Urinary bladder (tissue), 4 donors: ENCODE measurements at places on chromosomes 16 and 17. TPM values are rescaled to one million over a fixed set of nuclear protein-coding genes. Genes with fewer than 3 reads are reported as not detected.

- DNase-seq: no peak
Measured at GRCh38 chr17:49699966-49700575, 7.7 kb downstream of the SLC35B1 start.

- no peak for DNase-seq
Measured at GRCh38 chr16:68257251-68257905, 6.9 kb upstream of the SLC7A6 start.

DNA sequence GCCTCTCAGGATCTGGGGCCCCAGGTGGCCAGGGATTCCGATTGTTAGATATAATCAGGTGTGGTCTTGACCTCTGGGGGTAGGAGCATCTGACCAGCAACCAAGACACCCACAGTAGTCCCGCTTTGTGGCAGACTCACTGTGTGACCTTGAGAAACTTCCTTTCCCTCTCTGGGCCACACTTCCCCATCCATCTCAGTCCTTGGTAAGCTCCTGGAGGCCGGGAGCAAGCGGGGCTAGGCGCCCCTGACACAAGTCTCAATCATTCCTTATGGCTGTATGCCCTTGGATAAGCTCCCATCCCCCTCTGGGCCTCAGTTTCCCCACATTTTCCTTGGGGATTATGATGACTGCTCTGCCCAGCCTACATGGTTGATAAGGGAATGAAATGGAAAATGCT is 21.3 kb downstream of the CPNE2 start:
- no peak for DNase-seq

The PDP2 gene
- 5.0 TPM for polyA plus RNA-seq

DNA sequence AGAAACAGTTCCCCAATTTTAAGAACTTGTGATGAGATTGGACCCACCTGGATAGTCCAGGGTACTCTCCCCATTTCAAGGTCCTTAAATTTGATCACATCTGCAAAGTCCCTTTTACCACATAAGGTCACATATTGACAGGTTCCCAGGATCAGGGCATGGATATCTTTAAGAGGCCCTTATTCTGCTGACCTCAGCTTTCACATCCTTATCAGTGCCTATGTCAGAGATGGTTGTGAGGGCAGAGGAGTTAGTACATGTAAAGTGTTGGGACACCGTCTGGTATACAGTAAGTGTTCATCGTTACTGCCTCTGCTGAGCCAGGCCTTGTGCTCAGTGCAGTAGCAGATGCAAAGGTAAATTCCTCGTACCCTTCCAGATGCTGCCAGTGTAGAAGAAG is 375.4 kb upstream of the ASIC2 start:
- no peak for DNase-seq

The DOK4 gene
- 21.3 TPM for polyA plus RNA-seq

DNA sequence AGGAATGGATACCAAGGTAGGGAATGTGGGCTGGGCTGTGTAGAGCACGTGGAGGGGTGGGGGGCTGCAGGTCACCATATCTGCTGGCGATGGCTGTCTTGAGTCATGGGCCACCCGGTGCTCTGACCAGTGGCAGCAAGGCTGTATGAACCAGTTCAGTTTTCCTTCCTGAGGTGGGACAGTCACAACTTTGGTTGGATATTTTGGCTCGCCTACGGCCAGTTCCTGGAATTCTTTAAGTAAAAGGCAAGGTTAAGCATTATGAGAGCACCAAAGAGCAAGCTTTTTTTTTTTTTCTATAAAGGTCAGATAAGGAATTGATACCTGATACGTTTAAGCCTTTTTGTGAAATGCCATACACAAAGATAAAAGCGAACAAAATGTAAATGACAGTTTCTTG is 81.9 kb downstream of the USP22 start:
- DNase-seq: no peak

DNA sequence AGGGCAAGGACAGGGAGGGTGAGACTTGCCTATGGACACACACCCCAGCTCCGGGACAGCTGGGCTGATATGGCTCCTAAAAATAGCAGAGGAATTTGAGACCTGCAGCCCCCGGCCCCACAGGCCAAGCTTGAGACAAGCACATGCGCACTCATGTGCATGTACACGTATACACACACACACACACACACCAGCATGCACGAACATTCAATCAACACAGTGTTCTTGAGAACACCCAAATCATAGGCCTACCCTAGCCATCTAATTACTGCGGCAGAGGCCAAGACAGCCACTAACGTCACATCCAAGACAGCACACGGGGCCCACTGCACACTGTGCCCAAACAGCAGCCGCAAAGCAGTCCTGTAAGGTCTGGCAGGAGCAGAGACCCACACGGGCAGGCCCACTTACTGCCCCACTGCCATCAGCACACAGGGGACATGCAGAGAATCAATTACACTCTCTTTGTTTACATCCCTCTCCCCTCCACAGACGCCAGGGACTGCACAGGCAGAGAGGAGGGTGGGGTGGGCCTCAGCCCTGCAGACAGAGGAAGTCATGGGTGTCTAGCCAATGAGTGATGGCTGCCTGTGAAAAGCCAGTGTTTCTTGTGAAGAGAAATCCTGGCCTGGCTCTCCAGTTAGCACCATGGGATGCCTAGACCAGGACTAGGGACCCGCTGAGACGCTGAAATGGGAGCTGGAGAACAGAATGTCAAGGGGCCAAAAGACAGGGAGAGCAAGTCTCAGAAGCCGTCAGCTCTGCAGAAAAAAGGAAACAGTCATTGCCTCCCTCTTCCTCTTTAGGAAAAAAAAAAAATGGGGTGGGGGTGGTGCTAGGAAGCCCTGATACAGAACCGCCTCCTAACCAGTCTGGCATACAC is 39.3 kb downstream of the MYO18A start:
- no peak for DNase-seq

DNA sequence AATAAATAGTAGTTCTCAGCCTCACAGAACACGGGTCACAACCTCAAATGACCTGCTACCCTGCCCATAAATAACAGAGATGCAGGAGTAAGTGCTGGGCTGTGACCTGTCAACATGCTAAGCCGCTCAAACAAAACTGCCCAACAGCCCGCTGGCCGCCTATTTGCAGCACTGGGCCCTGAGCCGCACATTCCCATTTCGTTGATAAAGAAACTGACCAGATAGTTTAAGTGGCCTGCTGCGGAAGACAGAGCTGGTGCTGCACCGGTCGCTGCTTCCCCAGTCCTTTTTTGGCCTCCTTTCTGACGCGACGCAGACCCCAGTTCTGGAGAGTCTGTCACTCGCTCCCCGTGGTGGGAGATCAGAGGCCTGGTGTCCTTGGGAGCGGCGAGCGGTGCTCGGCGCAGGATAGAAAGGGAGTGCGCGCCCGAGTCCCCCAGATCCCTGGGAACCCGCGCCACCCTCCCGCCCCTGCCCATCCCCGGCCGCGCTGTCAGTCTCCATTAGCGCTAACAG is 349 bp upstream of the SLC6A2 start:
- DNase-seq: no peak

GRCh38 chr16:23465179-23465578 is 12.2 kb upstream of the COG7 start:
- no peak for DNase-seq

GRCh38 chr17:79960788-79961522 is 74.7 kb downstream of the TBC1D16 start:
- DNase-seq: no peak

GRCh38 chr16:35306915-35307314 is 1847.5 kb downstream of the TP53TG3F start:
- DNase-seq: no peak

The CD300LB gene
- polyA plus RNA-seq: 0.46 TPM

- DNase-seq: no peak
Measured at GRCh38 chr16:8951447-8952280, 12.0 kb downstream of the USP7 start.

DNA sequence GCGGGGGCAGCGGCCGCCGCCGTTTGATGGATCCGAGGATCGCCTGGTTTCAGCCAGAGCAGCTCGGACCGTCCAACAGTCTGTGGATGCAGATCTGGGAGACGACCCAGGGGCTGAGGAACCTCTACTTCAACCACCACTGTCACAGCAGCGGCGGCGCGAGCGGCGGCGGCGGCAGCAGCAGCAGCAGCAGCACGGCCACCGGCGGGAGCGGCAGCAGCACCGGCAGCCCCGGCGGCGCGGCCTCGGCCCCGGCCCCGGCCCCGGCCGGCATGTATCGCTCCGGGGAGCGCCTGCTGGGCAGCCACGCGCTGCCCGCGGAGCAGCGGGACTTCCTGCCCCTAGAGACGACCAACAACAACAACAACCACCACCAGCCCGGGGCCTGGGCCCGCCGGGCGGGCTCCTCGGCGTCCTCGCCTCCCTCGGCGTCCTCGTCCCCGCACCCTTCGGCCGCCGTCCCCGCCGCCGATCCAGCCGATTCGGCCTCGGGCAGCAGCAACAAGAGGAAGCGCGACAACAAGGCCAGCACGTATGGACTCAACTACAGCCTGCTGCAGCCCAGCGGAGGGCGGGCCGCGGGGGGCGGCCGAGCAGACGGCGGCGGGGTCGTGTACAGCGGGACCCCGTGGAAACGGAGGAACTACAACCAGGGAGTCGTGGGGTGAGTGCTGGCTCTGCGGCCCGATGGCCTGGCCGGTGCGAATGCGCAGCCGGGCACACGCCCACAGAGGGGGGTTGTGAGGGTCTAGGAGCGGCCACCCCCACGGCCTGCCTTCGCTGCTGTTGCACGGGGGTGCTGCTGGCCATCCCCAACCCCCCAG is 702 bp downstream of the TENT4B start:
- DNase-seq: no peak

The HOXB13 gene
- polyA plus RNA-seq: 1.5 TPM

DNA sequence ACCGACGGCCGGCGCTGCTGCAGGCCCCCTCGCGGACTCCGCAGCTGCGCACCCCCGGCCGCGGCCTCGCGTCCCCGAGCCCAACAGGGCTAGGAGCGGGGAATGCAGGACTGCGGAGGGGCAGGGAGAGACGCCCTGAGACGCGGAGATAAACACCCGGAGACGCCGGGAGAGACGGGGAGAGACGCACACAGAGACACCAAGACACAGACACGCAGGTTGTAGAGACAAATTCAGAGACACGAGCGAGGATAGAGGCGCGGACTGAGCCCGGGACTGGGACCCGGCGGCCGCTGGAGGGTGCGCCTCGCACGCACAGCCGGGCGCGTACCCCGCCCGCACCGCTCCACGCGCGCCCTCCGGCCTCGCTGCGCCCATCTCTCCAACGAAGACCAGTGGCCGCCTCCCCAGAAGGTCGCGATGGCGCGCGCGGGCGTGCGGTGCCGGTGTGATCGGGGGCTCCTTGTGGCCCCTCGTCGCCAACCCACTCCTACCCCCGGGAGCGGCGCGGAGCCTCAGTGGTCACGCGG is 902 bp downstream of the STAC2 start:
- no peak for DNase-seq

DNA sequence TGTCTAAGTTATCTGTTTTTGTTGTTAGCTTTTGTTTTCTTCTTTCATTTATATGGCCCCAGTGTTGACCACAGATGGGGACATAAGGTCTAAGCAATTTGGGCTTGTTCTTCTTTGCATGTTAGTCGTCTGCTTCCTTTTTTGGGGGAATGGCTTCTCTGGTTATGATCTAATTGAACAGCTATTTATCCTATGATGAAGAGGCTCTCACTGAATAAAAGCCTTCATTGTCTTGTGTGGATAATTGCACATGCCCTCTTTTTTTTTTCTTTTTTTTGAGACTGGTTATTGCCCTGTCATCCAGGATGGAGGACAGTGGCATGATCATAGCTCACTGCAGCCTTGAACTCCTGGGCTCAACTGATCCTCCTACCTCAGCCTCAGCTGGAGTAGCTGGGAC is 13.7 kb downstream of the SMARCE1 start:
- DNase-seq: no peak

The PVALEF gene
- polyA plus RNA-seq: not detected

The TMEM100 gene
- 15.3 TPM for polyA plus RNA-seq

The SPNS3 gene
- polyA plus RNA-seq: 0.46 TPM

GRCh38 chr17:70099884-70100283 is 24.9 kb downstream of the KCNJ16 start:
- DNase-seq: no peak
